Left lung (tissue), 14 donors: ENCODE measurements at places on chromosomes 5 and 9. TPM values are rescaled to one million over a fixed set of nuclear protein-coding genes. Genes with fewer than 3 reads are reported as not detected.

The HK3 gene
- 97.0 TPM for total RNA-seq

The TMEM252 gene
- total RNA-seq = not detected

The TEX48 gene
- not detected for total RNA-seq

The SCGB3A2 gene
- 76.6 TPM for total RNA-seq

The TIMD4 gene
- 0.32 TPM for total RNA-seq

The ADRB2 gene
- total RNA-seq = 12.3 TPM

The TARS1 gene
- 118 TPM for total RNA-seq

The ACTBL2 gene
- total RNA-seq = 0.29 TPM

The RGS7BP gene
- total RNA-seq = 3.5 TPM

The ACOT12 gene
- total RNA-seq = not detected

The ATP6V1G1 gene
- total RNA-seq = 99.9 TPM

DNA sequence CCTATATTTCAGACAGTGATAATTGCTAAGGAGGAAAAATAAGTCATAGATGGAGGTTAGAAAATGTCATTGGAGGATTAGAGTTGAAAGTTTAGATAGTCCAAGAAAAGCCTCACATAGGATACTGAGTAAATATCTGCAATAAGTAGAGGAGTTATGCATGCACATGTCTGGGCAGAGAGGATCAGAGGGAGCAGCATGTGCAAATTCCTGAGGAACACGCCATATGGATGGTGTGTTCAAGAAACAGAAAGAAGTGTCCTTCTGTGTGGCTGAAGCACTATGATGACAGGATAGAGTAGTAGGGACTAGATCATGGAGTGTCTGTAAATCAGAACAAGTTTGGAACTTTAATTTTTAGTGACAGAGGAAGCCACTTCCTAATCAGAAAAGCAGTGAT, 52.2 kb downstream of the SGCD start:
- no peaks in the 10 kb centered on the region for H3K36me3 ChIP-seq
- no peak overlapping the region for H3K4me3 ChIP-seq
- no peak overlapping the region for H3K27ac ChIP-seq
- H3K27me3 ChIP-seq = no peaks in the 10 kb centered on the region
- no peak for DNase-seq

GRCh38 chr5:114789773-114790402, 379.8 kb downstream of the TRIM36 start:
- no peak overlapping the region for H3K4me3 ChIP-seq
- no peaks in the 10 kb centered on the region for H3K27me3 ChIP-seq
- no peak overlapping the region for H3K27ac ChIP-seq
- H3K36me3 ChIP-seq = no peaks in the 10 kb centered on the region
- no peaks in the 10 kb centered on the region for H3K4me1 ChIP-seq

DNA sequence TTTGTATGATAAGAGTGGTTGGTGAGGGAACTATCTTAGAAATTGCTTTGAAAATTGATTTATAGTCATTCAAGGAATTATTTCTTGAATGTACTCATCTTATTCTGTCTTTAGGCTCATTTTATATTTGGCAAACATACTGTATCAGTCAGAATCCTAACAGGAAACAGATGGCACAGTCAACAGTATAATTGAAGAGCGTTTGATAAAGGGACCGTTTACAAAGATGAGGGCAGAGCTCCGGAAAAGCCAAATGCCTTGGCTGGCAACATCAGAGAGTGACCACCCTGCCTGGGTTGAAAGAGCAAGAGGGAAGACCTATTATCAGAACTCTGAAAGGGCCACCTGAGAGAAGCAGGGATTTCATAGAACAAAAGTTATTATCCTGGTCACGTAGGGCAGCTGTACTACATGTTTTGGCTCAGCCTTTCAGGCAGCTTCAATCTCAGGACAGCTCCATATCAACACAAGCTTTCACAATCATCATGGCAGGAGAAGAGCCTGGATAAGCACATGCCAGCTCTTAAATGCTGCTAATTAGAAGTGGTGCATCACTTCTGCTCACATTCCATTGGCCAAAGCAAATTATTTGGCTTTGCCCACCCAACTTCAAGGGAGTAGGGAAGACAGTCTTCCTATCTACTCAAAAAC, 47.2 kb upstream of the ARL15 start:
- no peaks in the 10 kb centered on the region for H3K4me1 ChIP-seq
- H3K27me3 ChIP-seq = no peaks in the 10 kb centered on the region
- no peak for DNase-seq
- H3K27ac ChIP-seq = no peak overlapping the region
- no peak overlapping the region for H3K4me3 ChIP-seq

- H3K4me1 ChIP-seq = no peaks in the 10 kb centered on the region
- H3K36me3 ChIP-seq = no peaks in the 10 kb centered on the region
- H3K4me3 ChIP-seq = no peak overlapping the region
- no peak overlapping the region for H3K27ac ChIP-seq
Observed at GRCh38 chr5:158513490-158514318, 586.0 kb downstream of the EBF1 start.

DNA sequence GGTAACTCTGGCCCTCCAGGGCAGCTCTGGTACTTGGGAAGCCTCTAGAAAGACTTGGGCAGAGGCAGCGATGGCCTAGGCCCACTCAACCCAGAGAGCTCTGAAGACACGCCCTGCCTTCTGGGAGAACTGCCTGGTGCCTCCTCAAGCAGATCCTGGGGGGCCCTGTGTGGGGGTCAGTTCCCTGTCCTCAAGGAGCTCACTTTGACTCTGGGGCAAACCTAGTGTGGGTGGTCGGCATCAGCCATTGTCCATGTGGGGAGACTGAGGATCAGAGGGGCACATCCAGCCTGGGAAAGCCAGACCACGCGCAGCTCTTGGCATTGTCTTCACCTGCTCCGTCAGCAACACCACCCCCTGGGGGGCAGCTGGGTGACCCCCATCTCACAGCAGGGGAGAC, 28.0 kb downstream of the ABO start:
- no peak overlapping the region for H3K27ac ChIP-seq
- H3K4me1 ChIP-seq = no peaks in the 10 kb centered on the region
- H3K36me3 ChIP-seq = no peaks in the 10 kb centered on the region
- no peaks in the 10 kb centered on the region for H3K27me3 ChIP-seq
- no peak for DNase-seq

GRCh38 chr9:85743275-85744128, 1.7 kb upstream of the AGTPBP1 start:
- H3K4me1 ChIP-seq = no peaks in the 10 kb centered on the region
- H3K36me3 ChIP-seq = no peaks in the 10 kb centered on the region
- no peaks in the 10 kb centered on the region for H3K27me3 ChIP-seq
- H3K4me3 ChIP-seq = no peak overlapping the region
- H3K27ac ChIP-seq = no peak overlapping the region

DNA sequence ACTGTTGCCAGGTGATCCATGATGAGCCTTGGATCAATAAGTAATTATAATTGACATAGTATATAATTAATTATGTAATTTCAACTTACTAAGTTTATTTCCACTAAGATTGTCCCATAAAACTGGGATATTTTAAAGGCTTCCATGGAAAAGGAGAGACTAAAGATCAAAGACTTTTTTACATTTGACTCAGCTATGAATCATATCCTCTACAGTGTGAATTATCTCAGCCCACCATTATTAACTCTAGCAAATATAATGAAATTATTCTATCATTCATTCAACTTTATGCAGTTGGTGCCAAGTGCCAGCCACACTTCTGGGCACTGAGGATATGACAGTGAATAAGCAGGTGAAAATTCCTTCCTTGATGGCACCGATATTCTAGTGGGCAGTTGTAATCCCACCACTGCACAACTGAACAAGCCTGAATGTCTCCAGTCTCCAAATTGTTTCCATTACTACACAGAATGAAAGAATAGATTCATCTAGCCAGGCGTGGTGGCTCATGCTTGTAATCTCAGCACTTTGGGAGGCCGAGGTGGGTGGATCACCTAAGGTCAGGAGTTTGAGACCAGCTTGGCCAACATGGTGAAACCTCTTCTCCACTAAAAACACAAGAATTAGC, 21.9 kb upstream of the TXN start:
- no peak for DNase-seq
- H3K27me3 ChIP-seq = no peaks in the 10 kb centered on the region
- H3K4me3 ChIP-seq = no peak overlapping the region
- H3K27ac ChIP-seq = no peak overlapping the region
- no peaks in the 10 kb centered on the region for H3K36me3 ChIP-seq

- no peak overlapping the region for H3K4me3 ChIP-seq
- no peak overlapping the region for H3K27ac ChIP-seq
- no peaks in the 10 kb centered on the region for H3K36me3 ChIP-seq
- DNase-seq = no peak
Observed at GRCh38 chr5:1435369-1435768, 9.9 kb downstream of the SLC6A3 start.

- H3K27me3 ChIP-seq = no peaks in the 10 kb centered on the region
- H3K4me3 ChIP-seq = no peak overlapping the region
- peaks cover 3% of the 10 kb centered on the region for H3K4me1 ChIP-seq
- no peak for DNase-seq
- no peak overlapping the region for H3K27ac ChIP-seq
- H3K36me3 ChIP-seq = no peaks in the 10 kb centered on the region
Observed at GRCh38 chr5:67992923-67993322, 222.6 kb upstream of the PIK3R1 start.

- no peak for DNase-seq
- peak overlapping the region; percentile 16 for H3K27ac ChIP-seq
- H3K27me3 ChIP-seq = no peaks in the 10 kb centered on the region
- H3K36me3 ChIP-seq = no peaks in the 10 kb centered on the region
- peaks cover 94% of the 10 kb centered on the region for H3K4me1 ChIP-seq
Observed at GRCh38 chr5:39193553-39194465, 25.6 kb downstream of the FYB1 start.

- no peaks in the 10 kb centered on the region for H3K27me3 ChIP-seq
- H3K36me3 ChIP-seq = no peaks in the 10 kb centered on the region
- no peak overlapping the region for H3K4me3 ChIP-seq
- no peak for DNase-seq
- no peak overlapping the region for H3K27ac ChIP-seq
Observed at GRCh38 chr9:85151741-85152140, 482.2 kb downstream of the NTRK2 start.

DNA sequence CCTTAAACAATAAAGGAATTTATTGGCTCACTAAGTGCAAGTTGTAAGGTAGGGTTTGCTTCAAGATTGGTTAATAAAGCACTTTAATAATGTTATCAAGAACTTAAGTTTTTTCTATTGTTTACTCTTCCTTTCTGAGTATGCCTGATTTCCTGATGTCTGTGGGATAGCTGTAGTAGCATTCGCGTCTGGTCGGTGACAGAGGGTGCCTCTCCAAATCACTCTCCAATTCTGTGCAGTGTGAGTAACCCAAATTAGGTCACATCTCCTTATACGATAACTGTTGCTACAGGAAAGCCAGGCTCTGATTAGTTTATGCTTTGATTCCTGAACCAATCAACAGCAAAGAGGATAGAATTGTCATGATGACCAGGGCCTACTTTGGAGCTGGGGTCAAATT, 90.7 kb downstream of the CCDC192 start:
- no peak overlapping the region for H3K4me3 ChIP-seq
- DNase-seq = no peak
- H3K27ac ChIP-seq = no peak overlapping the region
- H3K36me3 ChIP-seq = no peaks in the 10 kb centered on the region
- H3K27me3 ChIP-seq = no peaks in the 10 kb centered on the region
- no peaks in the 10 kb centered on the region for H3K4me1 ChIP-seq

- no peaks in the 10 kb centered on the region for H3K27me3 ChIP-seq
- DNase-seq = no peak
- H3K4me3 ChIP-seq = no peak overlapping the region
- H3K4me1 ChIP-seq = no peaks in the 10 kb centered on the region
Observed at GRCh38 chr5:93831449-93831848, 90.0 kb upstream of the POU5F2 start.

- no peak for DNase-seq
- no peaks in the 10 kb centered on the region for H3K36me3 ChIP-seq
- no peak overlapping the region for H3K27ac ChIP-seq
- peaks cover 40% of the 10 kb centered on the region for H3K4me1 ChIP-seq
Observed at GRCh38 chr5:37834542-37835379, 5.1 kb downstream of the GDNF start.

- H3K4me1 ChIP-seq = no peaks in the 10 kb centered on the region
- H3K27me3 ChIP-seq = no peaks in the 10 kb centered on the region
- no peak overlapping the region for H3K4me3 ChIP-seq
- H3K36me3 ChIP-seq = no peaks in the 10 kb centered on the region
Observed at GRCh38 chr5:87029951-87030350, 237.7 kb upstream of the RASA1 start.

DNA sequence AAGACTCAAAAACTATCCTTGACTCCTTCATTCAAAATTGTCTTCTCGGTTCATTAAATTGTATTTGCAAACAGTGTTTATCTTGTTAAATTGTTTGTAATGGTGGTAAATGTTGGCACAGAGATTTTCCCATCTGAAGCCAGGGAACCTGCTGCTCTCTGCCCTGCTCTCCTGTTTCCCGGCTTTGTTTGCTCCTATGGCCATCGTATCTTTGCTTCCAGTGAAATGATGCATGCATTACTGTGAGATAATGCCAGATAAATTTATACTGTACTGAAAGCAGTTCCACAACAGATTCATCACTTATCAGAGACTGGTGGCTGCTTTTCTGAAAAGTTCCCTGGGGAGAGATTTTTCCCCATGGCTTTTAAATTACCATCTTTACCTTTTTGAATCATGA, 81.4 kb downstream of the CD180 start:
- no peak overlapping the region for H3K4me3 ChIP-seq
- no peak for DNase-seq
- no peak overlapping the region for H3K27ac ChIP-seq
- H3K27me3 ChIP-seq = no peaks in the 10 kb centered on the region
- H3K36me3 ChIP-seq = no peaks in the 10 kb centered on the region
- H3K4me1 ChIP-seq = no peaks in the 10 kb centered on the region

DNA sequence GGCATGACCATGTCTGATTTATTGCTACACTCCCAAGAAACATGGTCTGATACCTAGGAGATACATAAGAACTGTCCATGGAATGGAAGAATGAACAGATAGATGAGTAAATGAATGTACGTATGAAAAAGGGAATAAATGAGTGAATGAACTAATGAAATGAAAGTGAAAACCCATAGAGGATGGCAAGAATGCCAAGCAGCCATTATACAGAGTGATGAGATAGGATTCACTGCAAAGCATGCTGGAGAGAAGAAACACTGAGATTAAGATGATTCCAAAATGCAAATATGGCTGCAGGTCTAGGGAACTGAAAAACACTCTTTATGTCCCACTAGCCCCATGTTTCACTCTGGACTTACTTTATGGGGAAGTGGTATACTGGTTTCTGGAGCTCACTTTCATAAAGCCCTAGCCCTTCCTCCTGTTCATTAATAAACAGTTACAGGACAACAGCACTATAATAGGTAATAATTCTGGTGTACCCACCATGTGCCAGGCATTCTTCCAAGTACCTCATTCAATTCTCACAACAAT, 170.3 kb upstream of the RAD23B start:
- H3K4me1 ChIP-seq = no peaks in the 10 kb centered on the region
- no peak overlapping the region for H3K27ac ChIP-seq
- DNase-seq = no peak
- H3K27me3 ChIP-seq = no peaks in the 10 kb centered on the region

GRCh38 chr5:85170183-85170582, 785.5 kb upstream of the EDIL3 start:
- no peak for DNase-seq
- no peak overlapping the region for H3K27ac ChIP-seq
- no peaks in the 10 kb centered on the region for H3K4me1 ChIP-seq
- no peaks in the 10 kb centered on the region for H3K27me3 ChIP-seq
- no peaks in the 10 kb centered on the region for H3K36me3 ChIP-seq

- no peaks in the 10 kb centered on the region for H3K27me3 ChIP-seq
- H3K27ac ChIP-seq = no peak overlapping the region
- no peak overlapping the region for H3K4me3 ChIP-seq
- no peaks in the 10 kb centered on the region for H3K36me3 ChIP-seq
- no peak for DNase-seq
- H3K4me1 ChIP-seq = peaks cover 19% of the 10 kb centered on the region
Observed at GRCh38 chr9:87718852-87719612, 6.9 kb upstream of the CTSL start.
